Sigmoid colon (tissue), 7 donors: ENCODE measurements at places on chromosomes 16 and 17. TPM values are rescaled to one million over a fixed set of nuclear protein-coding genes. Genes with fewer than 3 reads are reported as not detected.

DNA sequence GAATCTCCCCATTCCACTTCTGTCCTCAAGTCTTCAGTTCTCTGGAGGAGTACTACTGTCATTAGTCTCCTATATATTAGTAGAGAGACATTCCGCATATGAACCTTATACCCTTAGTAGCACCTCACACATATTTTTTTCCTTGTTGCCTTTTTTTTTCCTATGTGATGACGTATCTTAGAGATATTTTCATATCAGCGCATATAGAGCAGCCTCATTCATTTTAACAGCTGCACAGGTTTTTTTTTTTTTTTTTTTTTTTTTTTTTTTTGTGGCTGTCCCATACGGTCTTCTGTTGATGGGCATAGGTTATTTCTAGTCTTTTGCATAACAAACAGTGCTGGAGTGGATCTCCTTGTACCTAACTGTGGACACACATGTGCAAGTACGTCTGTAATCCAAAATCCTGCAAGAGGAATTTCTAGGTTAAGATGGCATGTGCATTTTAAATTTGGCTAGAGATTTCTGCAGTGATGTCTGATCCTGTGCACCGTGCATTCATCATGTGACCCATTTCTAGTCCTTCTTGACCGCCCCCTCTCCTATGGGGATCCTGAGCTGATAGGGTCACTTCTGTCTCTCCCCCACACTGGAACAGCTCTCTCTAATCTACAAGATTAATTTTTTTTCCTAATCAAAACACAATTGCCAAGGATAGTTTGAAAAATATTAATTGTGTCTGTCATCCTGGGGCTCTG is 64.8 kb downstream of the PRKCB start:
- DNase-seq = no peak

DNA sequence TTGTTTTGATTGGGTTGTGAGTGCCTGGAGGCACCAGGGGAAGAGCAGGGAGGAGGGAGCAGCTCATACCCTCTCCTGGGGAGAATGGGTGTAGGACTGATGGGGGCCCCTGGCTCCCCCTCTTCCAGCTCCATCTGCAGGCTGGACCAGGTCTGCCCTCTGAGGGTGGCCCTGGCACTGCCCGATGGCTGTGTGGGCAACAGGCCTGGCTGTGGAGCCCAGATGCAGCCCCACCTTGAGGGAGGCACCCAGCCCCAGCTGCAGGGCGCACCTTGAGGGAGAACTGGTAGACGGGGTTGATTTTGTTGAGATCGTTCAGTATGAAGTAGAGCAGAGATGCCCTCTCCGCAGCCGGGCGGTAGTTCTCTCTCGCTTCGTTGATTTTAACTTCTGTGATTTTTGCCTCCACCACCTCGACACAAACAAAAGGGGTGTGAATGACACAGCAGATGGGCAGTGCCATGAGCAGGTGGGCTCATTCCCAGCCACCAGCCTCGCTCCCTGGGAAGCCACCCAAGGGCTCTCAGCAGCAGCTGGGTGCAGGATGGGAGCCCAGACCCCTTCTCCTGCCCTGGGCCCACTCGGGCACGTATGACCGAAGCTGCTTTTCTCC is 71.6 kb downstream of the PGS1 start:
- DNase-seq = no peak

- DNase-seq = peak; percentile 64
Measured at GRCh38 chr17:75594499-75595283, 7.1 kb downstream of the MYO15B start.

DNA sequence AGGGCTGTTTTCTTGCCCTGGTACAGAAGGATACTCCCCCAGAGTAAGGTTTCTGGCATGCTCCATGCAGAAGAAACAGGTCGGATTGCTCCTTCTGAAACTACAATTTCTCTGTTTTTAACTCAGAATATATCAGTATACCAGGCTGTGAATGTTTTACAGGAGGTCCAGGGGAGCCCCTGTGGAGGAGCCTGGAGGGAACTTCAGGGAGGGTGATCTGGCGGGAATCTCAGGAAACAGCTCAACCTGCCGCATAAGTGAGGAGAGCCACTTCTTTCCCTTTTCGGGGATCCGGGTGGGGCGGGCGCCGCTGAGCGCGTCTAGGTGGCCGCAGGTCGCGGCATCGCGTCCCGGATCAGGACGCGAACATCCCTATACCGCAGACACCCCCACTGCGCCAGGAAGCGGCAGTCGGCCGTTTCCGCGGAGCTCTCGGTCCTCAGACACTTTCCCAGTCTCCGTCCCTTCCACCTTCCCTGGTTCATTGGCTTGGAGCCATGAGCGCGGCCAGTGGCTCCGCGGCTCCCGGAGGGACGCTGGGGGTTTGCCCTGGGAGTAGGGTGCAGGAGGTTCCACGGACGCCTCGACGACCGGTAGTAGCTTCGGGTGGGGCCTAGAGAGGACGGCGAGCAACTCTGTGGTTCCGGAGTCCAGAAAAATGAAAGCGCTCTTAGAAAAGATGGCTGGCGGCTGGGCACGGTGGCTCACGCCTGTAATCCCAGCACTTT is 3.1 kb upstream of the ZNF764 start:
- no peak for DNase-seq

The KDM6B gene
- total RNA-seq = 9.2 TPM

The MYH11 gene
- 6,632 TPM for total RNA-seq
